ENCODE measurements at places on chromosomes 1 and 21.

DNA sequence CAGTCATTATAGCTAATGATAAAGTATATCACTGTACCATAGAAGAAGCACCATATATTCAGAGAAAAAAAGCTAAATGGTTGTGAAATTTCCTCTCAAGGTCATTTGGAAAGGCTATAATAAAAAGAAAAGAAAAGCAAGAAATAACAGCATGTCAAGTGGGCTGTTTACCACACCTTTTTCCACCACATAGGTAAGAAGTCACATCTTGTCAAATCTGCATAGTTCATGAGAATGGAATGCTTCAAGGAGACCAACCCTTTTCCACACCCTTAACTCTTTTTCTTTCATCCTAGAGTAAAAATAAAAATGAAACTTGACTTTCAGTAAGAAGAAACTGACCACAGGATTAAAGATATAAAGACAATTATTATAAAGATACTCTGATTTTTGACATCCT is 91.2 kb downstream of the ATP6V1G3 start:
- DNase-seq, result no peak

DNA sequence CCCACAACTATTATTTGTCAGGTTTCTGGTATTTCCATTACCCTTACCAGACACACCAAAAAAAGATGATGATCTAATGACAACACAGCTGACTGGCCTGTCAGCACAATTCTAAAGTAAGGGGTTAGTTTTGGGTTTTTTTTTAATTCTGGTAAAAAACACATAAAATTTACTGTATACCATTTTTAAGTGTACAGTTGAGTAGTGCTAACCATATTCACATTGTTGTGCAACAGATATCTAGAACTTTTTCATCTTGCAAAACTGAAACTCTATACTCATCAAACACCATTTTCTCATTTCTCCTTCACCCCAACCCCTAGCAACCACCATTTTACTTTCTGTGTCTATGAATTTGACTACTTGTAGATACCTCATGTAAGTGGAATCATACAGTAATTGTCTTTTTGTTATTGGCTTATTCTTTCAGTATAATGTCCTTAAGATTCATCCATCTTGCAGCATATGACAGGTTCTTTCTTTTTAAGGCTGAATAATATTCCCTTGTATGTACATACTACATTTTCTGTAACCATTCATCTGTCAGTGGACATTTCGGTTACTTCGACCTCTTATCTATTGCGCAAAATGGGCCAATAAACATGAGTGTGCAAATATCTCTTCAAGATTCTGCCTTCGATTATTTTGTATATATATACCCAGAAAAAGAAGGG is 29.8 kb downstream of the ARNT start:
- no peak for DNase-seq

DNA sequence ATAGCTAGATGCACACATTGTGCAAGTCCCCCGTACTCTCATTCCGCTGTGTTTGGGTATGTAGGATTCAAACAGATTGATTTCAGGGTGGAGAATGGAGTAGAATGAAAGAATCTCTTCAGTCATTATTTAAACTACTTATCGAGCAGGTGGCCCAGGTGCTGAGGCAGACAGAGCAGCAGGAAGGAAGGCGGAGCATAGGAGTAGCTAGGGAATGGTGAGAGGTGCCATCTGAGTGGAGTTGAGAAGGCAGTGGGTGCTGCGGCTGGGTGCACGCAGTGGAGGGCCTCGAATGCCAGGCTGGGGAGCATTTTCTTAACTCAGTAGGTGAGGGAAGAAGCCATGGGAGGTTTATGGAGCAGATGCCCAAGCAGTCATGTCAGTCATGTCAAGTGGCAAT is 45.2 kb upstream of the CD101 start:
- no peak for DNase-seq

DNA sequence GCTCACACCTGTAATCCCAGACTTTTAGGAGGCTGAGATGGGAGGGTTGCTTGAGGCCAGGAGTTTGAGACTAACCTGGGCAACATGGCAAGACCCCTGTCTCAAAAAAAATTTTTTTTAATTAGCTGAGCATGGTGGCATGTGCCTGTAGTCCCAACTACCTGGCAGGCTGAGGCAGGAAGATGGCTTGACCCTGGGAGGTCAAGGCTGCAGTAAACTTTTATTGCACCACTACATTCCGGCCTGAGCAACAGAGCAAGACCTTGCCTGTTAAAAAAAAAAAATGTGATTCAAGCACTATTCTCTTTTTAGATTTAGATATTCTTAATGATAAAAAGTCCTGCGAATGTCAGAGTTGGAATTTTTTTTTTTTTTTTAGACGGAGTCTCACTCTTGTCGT is 102.5 kb upstream of the L1TD1 start:
- DNase-seq, result no peak

DNA sequence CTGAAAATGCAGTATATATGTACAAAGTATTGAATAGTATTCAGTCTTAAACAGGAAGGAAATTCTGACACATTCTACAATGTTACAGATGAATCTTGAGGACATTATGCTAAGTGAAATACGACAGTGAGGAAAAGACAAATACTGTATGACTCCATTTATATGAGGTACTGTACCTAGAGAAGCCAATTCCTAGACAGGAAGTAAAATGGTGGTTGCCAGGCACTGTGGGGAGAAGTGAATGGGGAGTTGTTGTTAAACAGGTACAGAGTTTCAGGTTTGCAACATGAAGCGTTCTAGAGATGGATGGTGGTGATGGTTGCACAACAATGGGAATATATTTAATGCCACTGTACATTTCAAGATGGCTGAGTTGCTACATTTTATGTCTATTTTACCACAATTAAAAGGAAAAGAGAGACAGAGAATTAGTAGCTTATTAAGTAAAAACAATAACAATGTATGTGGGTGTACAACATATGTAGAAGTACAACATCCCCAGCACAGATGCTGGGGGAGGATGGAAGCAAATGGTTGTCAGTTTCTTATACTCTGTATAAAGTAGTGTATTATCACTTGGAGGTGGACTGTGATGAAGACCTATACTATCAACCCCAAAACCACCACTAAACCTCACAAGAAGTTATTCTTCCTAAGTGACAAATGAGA is 3.9 kb upstream of the RAB4A start:
- DNase-seq, result no peak

GRCh38 chr1:109768820-109769219 is 5.1 kb upstream of the EPS8L3 start:
- no peak for DNase-seq
